ENCODE measurements at places on chromosomes 13 and 19.

DNA sequence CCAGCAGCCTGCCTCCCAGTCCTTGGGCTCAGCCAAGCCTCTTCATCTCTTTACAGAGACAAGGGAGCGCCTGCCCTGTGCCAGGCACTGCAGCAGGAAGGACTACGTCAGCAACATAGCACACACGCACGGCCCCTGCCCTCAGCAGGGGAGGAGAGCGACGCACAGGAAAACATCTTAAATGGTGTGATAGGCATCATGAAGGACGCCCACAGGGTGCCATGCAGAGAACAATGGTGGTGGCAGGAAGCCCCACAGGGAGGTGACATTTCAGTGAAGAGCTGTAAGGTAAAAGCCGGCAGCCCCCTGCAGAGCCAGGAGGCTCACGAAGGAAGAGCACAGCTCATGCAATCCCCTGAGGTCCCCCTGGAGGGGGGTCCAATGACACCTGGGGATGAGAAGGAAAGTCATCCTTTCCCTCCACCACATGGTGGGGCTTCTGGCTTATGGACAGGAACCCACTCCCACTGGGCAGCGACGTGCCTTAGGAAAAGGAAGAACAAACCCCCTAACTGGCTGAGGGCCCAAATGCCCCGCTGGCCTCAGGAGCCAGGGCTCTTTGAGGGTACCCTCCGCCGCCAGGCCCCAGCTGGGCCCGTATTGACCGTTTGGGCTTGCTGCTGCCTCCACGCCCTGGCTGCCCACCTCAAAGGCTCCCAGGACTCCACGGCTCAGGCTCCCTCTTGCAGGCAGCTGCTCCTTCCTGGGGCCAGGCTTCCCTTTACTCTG, 37.3 kb upstream of the C13orf42 start:
- DNase-seq: no peak

DNA sequence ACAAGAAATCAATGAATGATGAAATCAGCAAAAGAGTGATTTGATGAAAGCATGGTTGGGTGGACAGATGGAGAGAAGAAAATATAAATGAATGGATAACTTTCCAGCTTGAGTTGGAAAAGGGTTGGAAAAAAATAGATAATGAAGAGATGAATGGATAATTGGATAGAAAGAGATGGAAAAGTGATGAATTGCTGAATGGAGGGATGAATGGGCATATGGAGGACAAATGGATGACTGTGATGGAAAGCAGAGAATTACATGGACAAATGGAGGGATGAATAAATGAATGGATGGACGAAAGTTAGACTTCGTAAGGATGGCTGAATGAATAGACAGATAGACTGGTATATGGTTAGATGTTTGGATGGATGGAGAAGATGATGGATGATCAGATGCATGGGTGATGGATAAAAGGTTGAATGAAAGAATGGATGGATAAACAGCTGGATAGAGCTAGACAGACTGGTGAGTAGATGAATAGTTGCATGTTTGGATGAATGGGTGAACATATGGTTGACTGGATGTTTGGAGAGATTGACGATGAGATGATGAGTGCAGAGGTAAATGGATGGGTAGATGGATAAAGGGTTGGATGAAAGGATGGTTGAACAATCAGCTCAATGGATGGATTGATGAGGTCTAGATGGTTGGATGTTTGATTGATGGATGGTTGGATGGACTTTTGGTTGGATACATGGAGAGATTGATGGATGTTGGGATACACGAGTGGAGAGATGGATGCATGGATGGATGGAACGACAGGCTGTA, 11.8 kb downstream of the LGALS7B start:
- no peak for DNase-seq

DNA sequence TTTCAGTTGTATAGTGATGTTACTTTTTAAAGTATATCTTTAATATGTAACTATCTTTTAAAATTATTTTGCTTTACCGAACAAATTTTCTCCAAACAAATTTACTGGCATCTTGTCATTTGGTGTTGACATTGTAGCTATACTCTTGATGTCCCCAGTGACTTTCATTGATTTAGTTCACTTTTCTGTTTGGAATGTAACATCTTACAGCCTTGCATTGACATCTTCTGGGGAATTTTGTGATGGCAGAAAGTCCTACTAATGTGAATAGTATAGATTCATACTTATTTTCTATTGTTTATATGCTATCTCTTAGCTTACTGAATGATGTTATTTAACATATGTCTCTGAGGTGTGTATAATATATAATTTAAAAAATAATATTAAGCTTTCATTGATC, 800.9 kb upstream of the ATXN8OS start:
- DNase-seq: no peak

GRCh38 chr19:4671185-4671851, 1.2 kb upstream of the MYDGF start:
- no peak for DNase-seq

- no peak for DNase-seq
Measured at GRCh38 chr19:46491975-46492682, 3.5 kb downstream of the PNMA8B start.
